ENCODE measurements at places on chromosomes 2 and 18.

- no peak for DNase-seq
These were observed 17.2 kb downstream of the SP110 start for GRCh38 chr2:230202430-230203109.

DNA sequence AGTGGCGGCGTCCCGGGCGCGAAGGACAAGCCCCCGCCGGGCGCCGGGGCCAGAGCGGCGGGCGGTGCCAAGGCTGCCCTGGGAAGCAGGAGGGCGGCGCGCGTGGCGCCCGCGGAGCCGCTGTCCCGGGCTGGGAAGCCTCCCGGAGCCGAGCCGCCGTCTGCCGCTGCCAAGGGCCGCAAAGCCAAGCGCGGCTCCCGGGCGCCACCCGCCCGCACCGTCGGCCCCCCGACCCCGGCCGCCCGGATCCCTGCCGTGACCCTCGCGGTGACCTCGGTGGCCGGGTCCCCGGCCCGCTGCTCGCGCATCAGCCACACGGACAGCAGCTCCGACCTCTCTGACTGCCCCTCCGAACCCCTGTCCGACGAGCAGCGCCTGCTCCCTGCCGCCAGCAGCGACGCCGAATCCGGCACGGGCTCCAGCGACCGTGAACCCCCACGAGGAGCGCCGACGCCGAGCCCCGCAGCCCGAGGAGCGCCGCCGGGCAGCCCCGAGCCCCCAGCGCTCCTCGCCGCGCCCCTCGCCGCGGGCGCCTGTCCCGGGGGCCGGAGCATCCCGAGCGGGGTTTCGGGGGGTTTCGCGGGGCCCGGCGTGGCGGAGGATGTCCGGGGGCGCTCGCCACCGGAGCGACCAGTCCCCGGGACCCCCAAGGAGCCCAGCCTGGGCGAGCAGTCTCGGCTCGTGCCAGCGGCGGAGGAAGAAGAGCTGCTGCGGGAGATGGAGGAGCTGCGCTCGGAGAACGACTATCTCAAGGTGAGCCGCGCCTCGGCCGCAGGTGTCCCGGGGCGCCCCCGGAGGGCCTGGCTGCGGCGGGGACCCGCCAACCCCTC, 820 bp downstream of the MTCL1 start:
- no peak for DNase-seq

DNA sequence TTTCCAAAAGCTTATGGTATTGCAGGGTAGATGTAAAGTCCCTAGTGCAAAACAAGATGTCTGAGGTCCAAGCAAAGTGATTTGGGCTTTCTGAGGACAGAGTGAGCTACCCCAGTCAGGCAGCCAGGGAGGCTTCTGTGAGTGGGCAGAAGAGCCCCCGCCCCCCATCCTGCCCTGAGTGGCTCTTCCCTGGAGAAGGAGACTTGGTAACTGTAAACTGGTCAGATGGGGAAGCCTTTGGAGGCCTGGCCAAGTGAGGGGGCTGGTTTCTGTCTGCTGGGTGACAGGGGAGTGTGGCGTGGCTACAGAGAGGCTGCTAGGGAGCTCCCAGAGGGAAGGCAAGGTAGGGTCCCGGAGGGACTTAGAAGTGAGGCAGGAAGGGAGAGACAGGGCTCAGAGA, 181.3 kb upstream of the HAAO start:
- DNase-seq: peak; percentile 22

DNA sequence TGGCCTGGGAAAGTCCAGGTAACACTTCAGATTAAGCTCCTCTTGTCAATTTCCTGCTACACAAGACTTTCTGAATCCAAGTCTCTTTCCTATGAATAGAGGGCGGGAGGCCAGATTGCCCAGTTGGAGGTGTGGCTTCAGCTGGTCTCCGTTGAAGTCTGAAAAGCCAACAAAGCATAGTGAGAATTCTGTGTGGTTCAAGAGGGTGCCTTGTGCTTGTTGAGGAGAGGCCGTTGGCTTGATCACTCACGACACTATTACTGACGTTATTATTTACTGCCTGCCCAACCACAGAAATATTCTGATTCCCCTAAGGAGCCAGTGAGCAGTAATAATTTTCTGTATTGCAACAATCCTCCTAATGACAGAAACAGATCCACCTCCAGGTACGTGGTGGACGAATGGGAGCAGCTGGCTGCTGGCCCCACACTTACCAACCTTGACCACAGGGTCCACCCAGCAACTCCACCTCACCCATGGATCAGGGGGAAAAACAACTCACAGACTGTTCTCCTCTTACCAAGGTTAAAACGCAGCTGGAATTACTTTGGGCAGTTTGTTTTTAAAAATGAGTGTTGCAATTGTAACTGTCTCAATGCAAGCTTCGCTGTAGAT, 21.9 kb downstream of the NRP2 start:
- no peak for DNase-seq

GRCh38 chr18:24538414-24539264, 78.2 kb downstream of the HRH4 start:
- no peak for DNase-seq

DNA sequence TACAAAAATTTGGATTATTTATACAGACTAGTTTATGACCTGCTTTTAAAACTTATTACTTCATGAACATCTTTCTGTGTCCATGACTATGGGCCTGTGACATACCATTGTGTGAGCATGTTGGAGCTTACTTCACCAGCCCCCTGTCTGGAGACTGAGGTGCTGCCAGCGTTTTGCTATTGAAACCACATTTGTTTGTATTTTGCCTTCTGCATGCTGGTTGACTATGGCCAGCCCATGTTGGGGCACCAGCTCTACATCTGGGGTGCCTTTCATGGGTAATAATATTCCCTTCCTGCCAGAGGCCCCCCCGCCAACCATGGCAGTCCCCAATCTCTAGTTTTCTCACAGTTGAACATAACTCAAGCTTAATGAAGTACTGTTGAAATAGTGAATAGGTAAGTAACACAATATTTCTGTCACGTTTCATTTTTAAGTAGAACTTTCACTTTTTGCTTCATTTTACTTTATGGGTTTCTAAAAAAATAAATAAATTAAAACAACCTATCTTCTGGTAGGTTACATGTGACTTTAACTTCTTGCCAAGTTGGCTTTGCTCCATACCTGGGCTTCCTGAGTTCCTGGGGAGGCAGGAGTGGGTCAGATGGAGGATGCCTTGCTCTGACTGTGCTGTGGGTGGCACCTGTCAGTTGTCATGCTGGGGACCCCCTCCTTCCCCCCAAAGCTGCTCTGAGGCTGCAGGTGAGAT, 63.9 kb downstream of the DGKD start:
- no peak for DNase-seq

- peak; percentile 29 for DNase-seq
These were observed 53.2 kb upstream of the CCDC85A start for GRCh38 chr2:56130463-56131070.

DNA sequence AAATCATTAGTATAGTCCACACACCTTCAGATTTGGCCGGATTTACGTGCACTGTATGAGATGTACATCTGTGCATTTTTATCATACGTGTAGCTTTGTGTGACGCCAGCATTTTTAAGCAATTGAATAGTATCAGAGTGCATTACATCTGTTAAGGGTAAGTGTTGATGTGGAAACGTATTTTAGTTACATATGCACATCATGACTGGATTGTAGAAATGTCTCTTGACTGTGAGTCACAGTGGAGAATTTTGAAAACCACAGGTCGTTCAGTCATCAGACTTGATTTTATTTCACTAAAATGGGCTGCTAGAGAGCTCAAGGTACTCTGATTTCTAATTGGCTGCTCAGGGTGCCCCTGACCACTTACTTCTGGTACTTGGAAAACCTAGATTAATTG, 5.4 kb upstream of the GPBAR1 start:
- DNase-seq: peak; percentile 67

- DNase-seq: no peak
These were observed 108.4 kb upstream of the MGAT5 start for GRCh38 chr2:134145519-134145918.
